Cardiac muscle cell (in vitro differentiated cells and primary cell): ENCODE measurements at places on chromosomes 6 and 20. TPM values are rescaled to one million over a fixed set of nuclear protein-coding genes. Genes with fewer than 3 reads are reported as not detected.

Gene CDC5L
- 17.1 and 17.8 TPM in 2 replicates for total RNA-seq

GRCh38 chr6:79384845-79385244 is 150.4 kb upstream of the HMGN3 start:
- H3K4me1 ChIP-seq, result no peaks in the 10 kb centered on the region
- H3K27ac ChIP-seq, result peak overlapping the region; percentile 33
- H3K4me3 ChIP-seq, result no peak overlapping the region
- no peak for DNase-seq
- no peaks in the 10 kb centered on the region for H3K36me3 ChIP-seq

DNA sequence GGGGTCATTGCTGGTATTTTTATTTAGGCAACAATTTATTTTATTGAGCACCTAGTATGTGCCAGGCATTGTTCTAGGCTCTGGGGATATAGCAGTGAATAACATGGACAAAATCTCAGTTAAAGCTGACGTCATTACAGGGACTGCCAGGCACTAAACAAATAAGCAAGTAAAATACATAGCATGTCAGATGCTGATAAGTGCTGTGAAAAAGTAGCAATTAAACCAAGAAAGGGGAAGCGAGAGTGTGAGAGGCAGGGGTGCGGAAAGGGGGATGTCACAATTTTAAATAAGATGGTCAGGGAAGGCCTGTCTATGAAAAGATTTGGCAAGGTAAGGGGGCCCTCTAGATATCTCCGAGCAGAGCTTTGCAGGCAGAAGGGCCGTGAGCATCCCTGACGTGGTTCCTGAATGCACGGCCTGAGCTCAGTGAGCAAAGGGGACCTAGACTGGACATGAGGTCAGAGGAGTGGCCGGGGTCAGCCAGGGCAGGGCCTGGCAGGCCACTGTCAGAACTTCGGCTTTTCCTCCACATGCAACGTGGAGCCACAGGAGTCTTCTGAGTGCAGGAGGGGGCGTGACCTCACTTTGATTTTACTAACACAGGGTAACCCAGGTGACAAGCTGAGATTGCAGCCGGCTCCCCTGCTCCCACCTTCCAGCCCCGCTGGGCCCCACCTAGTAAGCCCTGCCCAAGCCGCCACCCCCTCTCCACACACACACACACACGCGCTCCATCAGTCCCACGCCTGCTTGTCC is 24.2 kb upstream of the SIRPA start:
- H3K27me3 ChIP-seq, result no peaks in the 10 kb centered on the region
- H3K4me3 ChIP-seq, result no peak overlapping the region
- DNase-seq, result no peak
- H3K27ac ChIP-seq, result no peak overlapping the region
- no peaks in the 10 kb centered on the region for H3K4me1 ChIP-seq
- no peaks in the 10 kb centered on the region for H3K36me3 ChIP-seq

- no peaks in the 10 kb centered on the region for H3K4me1 ChIP-seq
- no peaks in the 10 kb centered on the region for H3K27me3 ChIP-seq
- no peak overlapping the region for H3K27ac ChIP-seq
- no peak overlapping the region for H3K4me3 ChIP-seq
- no peaks in the 10 kb centered on the region for H3K36me3 ChIP-seq
Observed at GRCh38 chr6:126792340-126793085, 326.0 kb upstream of the RSPO3 start.

DNA sequence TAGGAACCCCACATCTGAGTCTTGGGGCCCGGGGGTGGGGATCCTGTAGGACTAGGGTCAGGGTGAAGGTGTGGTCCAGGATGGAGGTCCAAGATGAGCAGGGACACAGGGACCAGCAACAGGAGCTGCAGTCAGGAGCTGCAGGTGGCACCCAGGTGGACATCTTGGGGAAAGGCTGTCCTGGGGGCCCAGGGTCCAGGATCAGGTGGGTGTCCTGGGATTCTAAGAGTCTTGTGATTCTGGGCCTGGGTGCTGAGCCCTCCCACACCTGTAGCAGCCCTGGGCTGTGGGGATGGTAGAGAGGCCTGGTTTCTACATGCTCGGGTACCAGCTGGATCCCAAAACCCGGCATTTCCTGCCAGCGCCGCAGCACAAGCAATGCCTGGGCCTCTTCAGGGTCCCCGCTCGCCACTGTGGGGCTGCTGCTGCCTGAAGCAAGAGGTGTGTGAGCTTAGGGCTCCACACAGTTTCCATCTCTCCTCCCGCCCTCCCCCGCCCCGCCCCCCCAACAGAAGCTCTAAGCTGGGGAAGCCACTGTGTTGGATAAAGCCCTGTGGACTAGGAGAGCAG is 20.7 kb downstream of the ERGIC3 start:
- DNase-seq, result no peak
- no peaks in the 10 kb centered on the region for H3K27me3 ChIP-seq
- no peak overlapping the region for H3K4me3 ChIP-seq
- H3K27ac ChIP-seq, result no peak overlapping the region

DNA sequence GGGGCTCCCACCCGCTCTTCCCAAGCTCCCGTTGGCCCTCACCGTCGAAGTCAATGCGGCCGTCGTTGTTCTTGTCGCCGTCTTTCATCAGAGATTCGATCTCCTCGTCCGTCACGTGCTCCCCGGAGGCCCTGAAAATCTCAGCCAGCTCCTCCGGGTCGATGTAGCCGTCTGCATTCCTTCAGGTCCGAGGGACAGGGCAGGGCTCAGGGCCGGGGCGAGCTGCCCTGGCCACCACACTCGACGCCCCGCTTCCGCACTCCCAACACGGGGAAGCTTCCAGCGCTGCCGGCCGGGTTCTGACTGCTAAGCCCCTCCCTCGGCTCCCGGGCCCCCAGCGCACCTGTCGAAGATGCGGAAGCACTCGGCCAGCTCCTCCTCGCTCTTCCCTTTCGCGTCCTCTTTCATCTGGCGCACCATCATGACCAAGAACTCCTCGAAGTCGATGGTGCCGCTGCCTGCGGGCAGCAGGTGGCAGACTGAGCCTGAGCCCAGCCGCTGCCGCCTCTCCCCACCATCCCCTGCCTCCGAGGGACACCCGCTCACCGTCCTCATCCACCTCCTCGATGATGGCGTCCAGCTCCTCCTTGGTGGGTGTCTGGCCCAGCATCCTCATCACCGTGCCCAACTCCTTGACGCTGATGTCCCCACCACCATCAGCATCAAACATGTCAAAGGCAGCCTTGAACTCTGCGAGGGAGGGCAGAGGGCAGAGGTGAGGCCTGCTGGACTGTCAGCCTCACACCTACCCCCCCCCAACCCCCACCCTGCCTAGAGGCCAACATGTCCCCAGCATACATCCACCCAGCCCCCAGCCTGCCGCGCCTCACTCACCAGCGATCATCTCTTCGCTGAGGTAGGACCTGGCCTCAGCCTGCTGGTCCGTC is 2.9 kb downstream of the TNNC2 start:
- peak; percentile 57 for DNase-seq
- no peak overlapping the region for H3K4me3 ChIP-seq
- H3K4me1 ChIP-seq, result peaks cover 42% of the 10 kb centered on the region
- H3K27me3 ChIP-seq, result no peaks in the 10 kb centered on the region
